ENCODE measurements at places on chromosomes 11 and 22.
A peak's percentile ranks its signal among the peaks of the same experiment; 100 is the strongest.

GRCh38 chr22:34609646-34610045 is 456.3 kb upstream of the ISX start:
- DNase-seq: no peak

DNA sequence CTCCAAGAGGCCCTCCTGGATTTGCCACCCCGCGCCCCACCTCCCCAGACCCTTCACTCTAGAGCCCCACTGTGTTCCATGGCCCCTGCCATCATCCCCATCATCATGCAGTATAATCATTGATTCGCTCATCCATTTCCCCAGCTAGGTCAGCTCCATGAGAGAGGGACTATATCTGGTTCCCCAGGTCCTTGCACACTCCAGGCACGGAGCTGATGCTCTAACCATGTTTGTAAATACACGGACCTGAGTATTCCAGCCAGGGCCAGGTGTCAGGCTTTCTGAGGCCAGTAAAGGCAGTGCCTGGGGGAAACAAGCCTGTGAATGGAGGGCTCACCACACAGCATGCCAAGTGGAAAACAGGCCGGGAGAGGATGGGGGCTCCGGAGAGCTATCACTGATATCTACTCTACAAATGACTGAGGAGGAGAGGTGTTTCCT is 27.1 kb upstream of the OAF start:
- no peak for DNase-seq

GRCh38 chr11:12762696-12763324 is 88.6 kb downstream of the TEAD1 start:
- DNase-seq: no peak

DNA sequence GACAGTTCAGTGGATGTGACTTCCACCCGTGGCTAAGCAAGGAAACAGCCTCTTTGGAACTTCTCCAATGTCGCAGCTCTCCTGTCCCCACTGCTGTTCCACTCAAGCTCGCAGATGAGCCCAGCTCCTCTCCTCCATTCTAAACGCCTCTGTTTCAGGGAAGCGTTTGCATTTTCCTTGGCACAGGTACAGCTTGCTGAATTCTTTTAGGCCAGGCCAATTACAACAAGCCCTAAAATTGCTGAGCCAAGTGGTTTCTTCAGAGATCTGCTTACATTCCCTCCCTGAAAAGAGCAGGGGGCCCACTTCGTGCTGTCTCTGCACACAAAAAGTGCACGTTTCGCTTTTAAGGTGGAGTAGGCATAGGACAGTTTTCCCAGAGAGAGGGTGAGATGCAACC is 91.5 kb upstream of the BLID start:
- DNase-seq: no peak

DNA sequence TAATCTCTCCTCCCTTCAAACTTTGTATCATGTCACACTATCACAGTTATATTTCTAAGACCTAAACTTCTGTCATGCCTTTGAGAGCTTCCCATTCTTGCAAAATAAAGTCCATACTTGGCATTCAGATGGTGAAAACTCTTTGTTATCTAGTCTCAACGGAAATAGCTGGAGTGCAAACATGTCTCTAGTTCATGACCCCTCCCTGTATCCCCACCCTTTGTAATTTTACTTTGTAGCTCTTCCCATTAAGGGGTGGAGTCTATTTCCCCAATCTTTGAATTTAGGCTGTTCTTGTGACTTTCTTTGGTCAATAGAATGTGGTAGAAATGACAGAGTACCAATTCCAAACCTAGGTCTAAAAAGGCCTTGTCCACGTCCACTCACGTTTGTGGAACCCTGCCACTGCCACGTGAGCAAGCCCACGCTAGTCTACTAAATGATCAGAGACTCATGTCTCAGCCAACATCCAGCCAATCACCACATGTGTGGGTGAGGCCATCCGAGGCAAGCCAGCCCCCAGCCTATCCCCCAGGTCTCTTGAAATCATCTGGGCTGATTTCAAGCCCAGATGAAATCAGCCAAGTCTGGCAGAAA is 23.4 kb downstream of the SLN start:
- no peak for DNase-seq

DNA sequence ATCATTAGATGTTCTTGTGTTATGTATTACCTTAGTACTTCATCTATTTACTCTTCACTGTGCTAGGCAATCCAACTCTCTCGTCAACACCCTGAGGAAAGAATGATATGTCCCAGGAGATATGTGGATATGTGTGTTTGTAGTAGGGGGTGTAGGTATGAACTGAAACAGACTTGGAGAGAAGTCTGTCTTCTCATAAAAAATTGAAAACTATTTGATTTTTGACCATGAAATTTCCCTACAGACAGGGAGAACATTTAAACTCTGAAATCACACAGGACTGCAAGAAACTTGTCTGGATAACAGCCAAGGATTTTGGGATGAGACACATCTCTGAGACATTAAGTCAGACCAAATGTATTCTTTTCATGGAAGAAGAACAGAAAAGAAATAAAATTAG is 967.0 kb upstream of the FAT3 start:
- DNase-seq: no peak

- no peak for DNase-seq
Observed at GRCh38 chr11:70066136-70066520, 12.0 kb upstream of the ANO1 start.

- no peak for DNase-seq
Observed at GRCh38 chr11:128375961-128376360, 211.4 kb downstream of the ETS1 start.

- DNase-seq: no peak
Observed at GRCh38 chr11:95557376-95557775, 232.2 kb downstream of the FAM76B start.

DNA sequence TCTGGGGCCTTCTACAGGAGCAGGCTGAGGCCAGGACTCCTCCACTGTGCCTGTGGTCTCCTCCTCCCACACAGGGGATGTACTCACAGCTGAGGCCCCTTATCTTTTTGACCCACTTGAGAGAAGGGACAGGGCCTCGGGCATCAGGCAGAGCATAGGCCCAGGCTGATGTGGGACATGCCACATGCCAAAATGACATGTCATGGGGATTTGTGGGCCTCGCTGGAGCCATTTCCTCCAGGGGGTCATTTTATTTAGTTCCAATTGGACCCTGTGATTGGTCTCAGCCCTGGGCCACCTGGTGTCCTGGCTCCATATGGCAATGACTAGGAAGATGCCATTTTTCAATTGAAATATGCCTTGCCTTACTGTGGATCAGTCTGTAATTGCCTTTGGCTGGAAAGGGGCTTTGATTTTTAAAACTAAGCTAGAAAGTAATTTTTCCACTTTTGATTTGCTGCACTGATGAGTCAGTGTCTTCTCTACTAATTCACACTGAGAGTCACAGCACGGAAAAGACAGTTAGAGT is 171.1 kb upstream of the NAV2 start:
- no peak for DNase-seq

DNA sequence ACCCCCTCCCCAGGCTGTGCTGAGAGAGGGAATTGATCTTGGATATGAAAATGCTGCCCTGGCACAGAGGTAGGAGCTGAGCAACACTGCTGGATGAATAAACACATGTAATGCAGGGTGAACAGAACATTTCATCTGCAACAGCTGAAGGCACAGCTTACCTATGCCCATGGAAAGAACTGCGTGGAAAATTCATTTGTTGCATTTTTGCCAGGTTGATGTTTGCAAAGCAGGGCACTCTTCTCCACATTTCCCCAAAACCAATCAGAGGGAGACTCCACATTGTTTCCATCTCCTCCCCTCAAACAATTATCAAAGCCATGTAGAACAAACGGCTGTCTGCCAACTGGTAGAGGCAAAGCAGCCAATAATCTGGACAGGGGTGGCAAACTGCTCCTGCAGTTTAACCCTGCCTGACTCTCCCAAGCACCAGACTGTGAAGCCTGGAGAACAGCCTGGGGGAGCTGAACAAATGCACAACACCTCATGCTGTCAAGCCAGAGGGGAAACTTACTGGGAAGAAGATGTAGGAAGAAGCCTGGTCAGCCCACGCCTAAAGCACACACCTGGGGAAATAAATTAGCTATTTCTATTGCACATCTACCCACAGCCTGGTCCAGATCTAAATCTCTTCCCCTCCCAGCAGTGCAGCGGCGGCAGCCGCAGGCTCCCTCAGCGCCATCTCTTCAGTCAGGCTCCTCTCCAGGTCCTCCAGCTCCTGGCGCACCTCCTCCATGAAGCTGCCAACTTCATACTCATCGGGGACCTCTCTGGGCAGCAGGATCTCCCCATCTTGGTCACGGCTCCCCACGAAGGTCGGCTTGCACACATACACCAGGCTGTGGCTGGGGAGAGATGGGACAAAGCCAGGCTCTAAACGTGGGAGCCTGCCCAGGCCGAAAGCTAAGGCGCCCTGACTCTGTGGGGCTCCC is 44.3 kb downstream of the DKK3 start:
- DNase-seq: no peak

GRCh38 chr11:123742031-123742723 is 717 bp upstream of the ZNF202 start:
- DNase-seq: no peak

- no peak for DNase-seq
Observed at GRCh38 chr22:33923033-33923432, 2.8 kb upstream of the LARGE1 start.

DNA sequence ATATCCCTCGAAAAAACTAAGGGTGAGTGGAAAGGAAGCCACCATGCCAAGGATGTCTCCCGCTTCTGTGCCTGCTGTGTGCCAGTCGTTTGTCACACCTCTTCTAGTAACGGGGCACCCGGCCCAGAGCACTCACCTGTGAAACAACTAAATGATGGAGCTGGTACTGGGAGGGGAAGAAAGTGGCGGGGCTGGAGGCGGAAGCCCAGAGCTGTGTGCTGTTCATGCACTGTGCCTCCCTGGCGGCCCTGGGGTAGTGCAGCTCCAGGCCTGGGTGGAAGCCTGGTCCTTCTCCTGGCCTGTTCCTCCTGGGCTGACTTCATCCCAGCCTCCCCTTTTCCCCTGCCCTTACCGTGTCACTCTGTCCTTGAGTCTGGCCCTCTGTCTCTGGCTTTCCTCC is 130.2 kb downstream of the CEP164 start:
- DNase-seq: no peak

DNA sequence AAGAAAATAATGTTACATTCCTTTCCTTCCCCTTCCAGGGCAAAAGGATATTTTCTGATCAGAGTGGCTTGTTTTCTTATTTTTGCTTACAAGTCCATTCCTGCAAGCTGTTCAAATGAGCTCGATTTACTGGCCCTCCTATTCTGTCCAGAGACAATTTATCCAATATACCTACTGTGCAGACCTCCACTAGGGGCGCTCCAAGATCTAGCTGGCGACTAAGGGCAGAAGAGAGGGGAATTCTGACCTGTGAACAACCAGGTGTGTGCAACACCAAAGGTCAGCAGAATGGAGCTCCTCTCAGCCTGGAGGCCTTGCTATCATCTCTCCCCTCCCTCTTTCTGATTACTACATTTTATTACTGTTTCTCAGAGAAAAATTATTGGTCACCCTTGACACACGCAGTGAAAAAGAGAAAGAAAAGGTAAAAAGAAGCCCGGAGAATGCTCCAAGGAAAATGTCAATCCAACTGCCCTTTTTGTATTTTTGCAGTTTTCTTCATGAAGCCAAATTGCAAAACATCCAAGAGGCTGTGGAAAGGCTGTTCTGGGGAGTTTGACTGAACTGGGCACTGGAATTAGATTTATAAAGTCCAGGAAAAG is 3.2 kb downstream of the SEZ6L start:
- DNase-seq: peak; percentile 54

DNA sequence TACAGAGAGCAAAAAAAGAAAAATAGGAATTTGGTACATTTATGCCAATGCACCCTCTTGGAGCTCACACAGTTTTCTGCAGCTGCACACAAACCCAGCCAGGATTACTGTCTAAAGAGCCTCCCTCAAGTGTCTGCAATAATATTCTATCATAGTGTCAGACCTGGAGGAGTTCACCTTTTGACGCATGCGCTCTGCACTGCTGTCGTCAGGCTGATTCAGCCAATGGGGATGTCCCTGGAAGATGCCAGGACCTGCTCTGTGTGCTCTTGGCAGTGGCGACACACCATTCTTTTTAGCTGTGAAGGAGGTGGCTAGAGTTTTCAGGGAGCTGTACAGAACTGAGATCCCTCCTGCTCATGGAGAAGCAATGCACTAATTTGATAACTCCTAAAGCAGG is 249.0 kb upstream of the KIRREL3 start:
- DNase-seq: no peak

- peak; percentile 40 for DNase-seq
Observed at GRCh38 chr11:47234669-47235100, 13.9 kb downstream of the ACP2 start.

- DNase-seq: no peak
Observed at GRCh38 chr11:111331711-111332479, 33.5 kb downstream of the POU2AF3 start.

GRCh38 chr11:34151916-34152845 is 46.8 kb downstream of the NAT10 start:
- no peak for DNase-seq

GRCh38 chr22:47196881-47197772 is 434.7 kb downstream of the TBC1D22A start:
- DNase-seq: no peak

GRCh38 chr11:132096132-132096825 is 725.9 kb downstream of the NTM start:
- no peak for DNase-seq

GRCh38 chr11:2095542-2095941 is 43.6 kb downstream of the IGF2 start:
- DNase-seq: no peak

DNA sequence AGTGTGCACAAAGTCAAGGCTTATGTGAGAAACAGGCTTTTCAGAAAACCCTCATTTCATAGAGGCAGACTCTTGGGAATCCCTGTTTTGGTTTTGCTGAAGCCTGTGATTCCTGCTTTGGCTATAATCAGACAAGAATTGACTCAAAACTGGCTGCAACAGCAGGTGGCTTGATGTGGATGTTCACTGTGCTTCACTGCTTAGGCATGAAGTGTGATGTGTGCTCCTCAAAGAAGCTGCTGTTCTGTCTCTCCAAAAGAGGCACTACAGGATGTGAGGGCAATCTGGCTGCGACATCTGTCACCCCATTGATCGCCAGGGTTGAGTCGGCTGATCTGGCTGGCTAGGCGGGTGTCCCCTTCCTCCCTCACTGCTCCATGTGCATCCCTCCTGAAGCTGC is 103.5 kb downstream of the C11orf58 start:
- DNase-seq: no peak

GRCh38 chr11:72468289-72468688 is 34.0 kb upstream of the CLPB start:
- no peak for DNase-seq

GRCh38 chr11:132685174-132685611 is 847.1 kb downstream of the OPCML start:
- peak; percentile 4 for DNase-seq

GRCh38 chr11:23311986-23312940 is 452.0 kb upstream of the CCDC179 start:
- no peak for DNase-seq

GRCh38 chr11:44032299-44033085 is 15.3 kb upstream of the ACCSL start:
- no peak for DNase-seq

All from activated CD4-positive, alpha-beta T cell treated with anti-CD3 and anti-CD28 coated beads for 48 hours (primary cell).